ENCODE measurements at places on chromosomes 5 and 9.

DNA sequence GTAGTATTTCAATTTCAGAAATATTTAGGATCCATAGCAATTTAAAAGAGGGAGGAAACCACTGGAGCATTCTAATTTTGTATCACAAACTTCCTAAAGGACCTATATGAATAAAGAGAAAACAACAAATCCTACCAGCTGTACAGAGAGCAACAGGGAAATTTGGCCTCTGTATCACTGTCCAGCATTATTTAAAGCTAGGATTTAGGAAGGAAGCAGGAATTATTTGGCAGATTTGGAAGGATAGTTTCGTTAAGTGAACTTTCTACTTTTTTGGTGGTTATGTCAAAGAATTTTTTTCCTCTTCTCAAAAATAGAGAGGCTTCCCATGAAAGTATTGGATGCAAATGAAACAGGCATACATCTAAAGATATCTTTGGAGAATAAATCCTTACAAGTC lies 269.7 kb downstream of the RAB3C start:
- no peak for DNase-seq

- no peak for DNase-seq
These were observed 16.0 kb downstream of the TMOD1 start for GRCh38 chr9:97517331-97518089.

- no peak for DNase-seq
These were observed 43.0 kb downstream of the TLE1 start for GRCh38 chr9:81646337-81646736.

DNA sequence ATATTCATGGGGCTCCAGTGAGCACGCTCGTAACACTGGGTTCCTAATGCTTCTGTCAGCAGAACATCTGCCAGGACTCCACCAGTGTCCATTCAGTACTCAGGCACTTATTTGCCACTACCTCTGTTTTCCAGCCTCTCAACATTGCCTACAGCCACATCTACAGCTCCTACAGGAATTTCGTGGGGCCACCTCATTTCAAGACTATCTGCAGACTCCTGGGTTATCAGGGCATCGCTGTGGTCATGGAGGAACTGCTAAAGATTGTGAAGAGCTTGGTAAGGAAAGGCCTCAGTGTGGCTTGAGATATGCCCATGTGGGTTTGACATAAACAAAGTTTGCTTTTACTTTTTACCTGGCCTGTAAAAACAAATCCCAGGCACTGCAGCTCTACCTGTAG lies 92.9 kb downstream of the CYFIP2 start:
- no peak for DNase-seq

DNA sequence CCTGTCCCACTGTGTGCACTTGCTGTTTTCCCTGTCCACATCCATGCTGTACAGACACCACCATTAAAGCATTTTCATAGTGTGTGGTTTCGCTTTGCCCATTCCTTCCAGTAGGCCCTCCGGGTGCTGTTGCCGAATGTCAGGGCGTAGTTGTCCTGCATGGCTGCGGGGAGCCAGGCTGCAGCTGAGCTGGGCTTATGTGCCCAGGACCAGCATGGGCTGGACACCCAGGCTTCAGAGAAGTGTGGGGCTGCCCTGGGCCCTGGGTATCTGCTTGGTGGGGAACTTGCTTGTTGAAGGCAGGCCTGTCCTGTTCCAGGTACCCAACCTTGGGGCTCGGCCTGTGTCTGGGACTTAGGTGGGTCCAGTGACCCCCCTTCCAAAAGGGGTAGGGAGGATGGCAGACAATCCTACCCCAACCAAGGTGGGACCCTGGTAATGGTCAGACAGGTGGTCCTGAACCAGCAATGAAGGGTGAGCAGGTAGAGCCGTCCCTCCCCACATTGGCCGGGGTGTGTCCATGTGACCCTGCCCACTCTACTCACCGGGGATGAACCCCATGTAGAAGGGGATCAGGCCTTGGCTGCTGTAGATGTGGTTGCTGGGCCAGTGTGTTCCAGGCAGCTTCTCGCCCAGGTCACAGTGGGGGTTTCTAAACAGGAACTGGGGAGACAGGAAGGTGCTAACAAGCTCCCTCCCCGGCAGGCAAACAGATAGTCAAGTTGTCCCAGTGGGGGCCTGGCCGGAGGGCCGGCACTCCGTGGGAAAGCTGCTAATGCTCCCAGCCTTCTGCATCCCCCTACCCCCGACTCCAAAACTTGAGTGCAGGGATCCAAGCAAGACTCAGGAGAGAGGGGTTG lies 2.8 kb downstream of the TUBB4B start:
- DNase-seq: no peak

DNA sequence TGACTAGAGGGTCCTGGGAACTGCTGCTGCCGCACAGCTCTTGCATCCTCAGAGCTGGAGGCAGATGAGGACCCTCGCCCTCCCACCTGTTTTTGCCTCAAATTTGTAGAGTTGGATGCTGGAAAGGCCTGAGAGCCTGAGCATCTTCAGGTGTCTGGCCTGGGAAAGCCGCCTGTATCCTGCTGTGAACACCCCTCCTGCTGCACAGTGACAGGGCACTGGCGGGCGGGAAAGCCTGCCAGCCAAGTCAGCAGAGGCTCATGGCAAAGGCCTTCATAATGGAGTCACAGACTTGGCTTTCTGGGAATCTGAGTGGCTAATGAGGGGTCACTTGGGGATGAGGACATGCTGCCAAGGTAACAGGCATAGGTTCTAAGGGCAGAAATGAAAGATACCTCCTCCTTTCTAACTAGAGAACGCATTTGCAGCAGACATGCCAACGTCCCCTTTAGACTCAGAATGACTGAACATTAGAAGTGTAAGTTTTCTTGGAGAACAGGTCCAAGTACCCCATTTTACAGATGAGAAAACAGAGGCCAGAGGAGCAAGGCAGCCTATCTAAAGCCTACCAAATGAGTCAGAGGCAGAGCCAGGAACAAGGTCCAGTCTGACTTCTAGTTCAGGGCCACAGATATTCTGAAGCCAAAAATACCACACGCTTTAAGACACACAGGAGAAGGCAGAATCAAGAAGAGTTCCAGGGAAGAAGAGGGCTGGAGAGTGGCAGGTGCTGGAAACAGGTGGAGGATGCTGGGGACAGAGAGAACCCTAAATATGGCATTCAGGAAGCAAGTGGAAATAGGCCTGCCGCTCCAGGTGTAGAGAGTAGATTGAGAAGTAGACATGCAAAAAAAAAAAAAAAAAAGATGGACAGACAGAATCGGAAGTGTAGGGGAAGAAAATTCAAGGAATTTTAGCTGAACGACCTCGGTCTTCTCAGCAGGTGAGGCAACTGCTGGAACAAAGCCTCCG lies 44.1 kb downstream of the EPB41L4B start:
- no peak for DNase-seq

DNA sequence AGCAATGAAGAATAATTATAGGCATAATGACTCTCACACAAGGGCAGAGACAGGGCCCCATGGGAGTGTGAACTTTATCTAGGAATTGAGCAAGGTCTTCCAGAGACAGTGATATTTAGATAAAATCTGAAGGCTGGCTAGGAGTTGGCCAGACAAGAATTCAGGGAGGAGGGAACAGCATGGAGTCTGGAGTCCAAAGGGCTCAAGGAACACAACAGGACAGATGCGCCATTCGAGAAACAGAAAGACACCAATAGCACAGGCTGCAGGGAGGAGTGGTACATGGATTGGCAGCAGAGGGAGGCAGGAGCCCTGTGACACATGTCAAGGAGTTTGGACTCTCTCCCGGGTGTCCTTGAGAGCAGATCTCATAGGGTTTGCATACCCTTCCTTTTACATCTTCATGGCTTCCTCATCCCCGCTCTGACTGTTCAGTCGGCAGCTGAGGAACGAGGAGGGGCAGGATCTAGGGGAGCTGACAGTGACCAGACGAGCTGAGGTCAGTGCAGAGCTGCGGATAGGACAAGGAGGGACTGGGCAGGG lies 64.0 kb upstream of the XPA start:
- peak; percentile 6 for DNase-seq

- no peak for DNase-seq
These were observed 66.9 kb upstream of the SV2C start for GRCh38 chr5:76016258-76016657.

GRCh38 chr9:115838417-115838816 lies 315.2 kb upstream of the PAPPA start:
- no peak for DNase-seq

GRCh38 chr5:72112389-72112788 lies 5.1 kb downstream of the MAP1B start:
- no peak for DNase-seq

DNA sequence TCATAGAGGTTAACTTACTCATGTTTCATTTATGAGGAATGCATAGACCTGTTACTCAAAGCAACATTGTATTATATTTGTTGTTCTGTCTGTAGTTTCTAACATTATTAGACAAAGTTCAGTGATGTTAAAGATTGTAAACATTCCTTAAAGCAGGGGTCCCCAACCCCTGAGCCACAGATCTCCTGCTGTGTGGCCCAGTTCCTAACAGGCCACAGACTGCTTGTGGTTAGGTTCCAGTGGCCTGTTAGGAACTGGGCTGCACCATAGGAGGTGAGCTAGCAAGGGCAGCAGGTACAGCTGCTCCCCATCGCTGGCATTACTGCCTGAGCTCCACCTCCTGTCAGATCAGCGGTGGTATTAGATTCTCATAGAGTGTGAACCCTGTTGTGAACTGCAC lies 181.1 kb downstream of the KDM4C start:
- DNase-seq: no peak

DNA sequence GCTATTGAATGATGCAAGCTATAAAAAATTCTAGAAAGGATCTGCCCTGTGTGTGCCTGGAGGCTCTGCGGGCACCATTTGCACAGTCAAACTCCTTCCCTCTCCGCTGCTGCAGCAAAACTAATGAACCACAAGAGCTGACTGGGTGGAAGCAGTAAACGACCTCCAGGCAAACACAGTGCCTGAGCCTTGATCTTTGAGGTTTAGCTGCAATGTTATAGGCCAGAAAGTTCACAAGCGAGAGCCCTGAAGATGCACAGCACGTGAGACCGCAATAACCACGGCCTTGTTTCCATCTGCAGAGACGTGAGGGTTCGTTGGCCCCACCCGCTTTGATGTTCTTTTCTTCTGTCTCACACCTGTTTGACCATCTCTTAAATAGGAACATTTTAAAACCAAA lies 69.2 kb upstream of the S1PR3 start:
- no peak for DNase-seq

GRCh38 chr5:142840575-142840974 lies 70.4 kb downstream of the ARHGAP26 start:
- DNase-seq: no peak

DNA sequence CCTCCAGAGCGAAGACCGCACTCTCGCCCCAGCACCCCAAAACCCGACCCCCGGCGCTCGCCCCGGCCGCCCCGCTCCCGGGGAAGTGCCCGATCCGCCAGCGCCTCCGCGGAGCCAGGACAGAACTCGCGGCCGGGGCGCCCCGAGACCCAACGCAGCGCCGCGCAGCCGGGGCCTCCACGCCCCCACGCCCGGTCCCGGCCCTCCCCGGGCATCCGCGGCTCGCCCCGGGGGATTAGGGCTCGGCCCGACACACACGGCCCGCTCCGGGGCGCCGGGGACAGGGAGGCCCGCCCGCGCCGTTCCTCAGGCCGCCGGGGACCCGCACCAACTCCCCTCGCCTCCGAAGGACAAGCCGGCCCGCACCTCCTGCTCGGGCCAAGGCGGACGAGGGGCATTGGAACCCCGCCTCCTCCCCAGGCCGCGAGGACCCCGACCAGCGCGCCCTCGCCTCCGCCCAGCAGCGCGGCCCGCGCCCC lies 544 bp downstream of the FNBP1 start:
- peak; percentile 20 for DNase-seq

DNA sequence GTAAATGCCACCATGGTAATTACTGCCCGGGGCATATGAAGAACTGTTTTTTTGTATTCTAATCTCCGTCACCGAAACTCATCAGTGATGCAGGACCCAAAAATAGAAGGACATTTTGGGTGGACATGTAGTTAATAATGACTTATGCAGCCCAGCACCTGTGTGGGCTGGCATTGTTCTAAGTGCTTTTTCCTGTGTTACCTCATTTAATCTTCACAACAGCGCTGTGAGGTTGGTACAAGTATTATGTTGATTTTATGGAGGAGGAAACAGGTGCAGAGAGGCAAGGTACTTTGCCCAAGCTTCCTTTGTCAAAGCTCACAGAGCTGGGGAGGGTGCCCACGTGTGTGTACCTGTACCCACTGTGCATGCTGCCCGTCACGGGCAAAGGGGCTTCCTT lies 58.4 kb downstream of the DAPK1 start:
- DNase-seq: no peak

- no peak for DNase-seq
These were observed 130.5 kb upstream of the ZNF608 start for GRCh38 chr5:124876983-124877382.

DNA sequence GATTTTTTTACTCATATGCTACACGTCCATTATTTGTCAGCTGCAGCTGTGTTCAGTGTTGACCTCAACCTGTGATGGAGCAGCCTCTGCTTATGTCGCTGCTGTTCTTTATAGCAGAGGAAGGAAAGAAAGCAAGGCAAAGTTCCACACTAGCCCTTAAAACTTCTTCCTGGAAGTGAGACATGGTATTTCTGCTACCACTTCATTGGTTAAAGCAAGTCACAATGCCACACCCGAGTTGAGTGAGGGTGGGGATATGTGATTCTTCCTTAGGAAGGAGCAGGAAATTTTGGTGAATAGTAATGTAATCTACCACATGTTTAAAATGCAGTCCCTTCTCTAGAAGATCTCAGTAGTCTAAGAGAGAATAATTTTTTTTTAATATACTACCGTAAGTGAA lies 224.8 kb upstream of the DMRT1 start:
- DNase-seq: no peak

DNA sequence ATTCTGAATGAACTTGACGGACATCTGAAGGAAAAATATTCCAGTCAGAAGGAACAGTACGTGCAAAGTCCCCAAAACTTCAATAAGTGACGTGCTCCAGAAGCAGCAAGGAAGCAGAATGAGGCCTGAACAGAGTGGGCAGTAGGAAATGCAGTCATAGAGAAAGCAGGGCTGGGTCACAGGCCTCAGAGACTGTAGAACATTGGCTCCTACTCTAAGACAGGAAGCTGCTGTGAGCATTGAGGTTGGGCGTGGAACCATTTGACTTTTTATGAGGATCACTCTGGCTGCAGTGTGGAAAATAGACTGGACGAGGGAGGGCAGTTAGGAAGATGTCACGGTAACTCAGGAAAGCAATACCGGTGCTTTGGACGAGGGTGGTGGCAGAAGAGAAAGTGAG lies 64.0 kb downstream of the DOCK8 start:
- DNase-seq: no peak

DNA sequence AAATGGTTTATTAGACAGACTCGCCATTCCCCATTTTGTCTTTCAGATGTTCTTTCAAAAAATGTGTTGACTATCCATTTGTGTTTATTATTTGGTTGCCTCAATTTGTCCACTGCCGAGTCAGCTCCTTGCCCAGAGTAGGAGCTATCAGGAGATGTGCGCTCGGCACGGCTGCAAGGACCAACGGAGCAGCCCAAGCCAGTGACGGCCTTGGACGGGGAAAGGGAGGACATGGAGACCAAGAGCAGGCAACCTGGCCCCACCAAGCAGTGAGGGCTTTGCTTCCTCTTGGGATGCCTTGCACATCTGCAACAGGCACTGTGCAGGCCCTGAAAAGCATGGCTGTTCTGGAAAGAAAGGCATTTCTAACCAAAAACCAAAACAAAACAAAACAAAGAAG lies 69.8 kb downstream of the DEPDC1B start:
- DNase-seq: no peak

- peak; percentile 13 for DNase-seq
These were observed 13.5 kb downstream of the IL12B start for GRCh38 chr5:159316519-159317383.
